ENCODE measurements at places on chromosomes 5 and 9.
A peak's percentile ranks its signal among the peaks of the same experiment; 100 is the strongest.

DNA sequence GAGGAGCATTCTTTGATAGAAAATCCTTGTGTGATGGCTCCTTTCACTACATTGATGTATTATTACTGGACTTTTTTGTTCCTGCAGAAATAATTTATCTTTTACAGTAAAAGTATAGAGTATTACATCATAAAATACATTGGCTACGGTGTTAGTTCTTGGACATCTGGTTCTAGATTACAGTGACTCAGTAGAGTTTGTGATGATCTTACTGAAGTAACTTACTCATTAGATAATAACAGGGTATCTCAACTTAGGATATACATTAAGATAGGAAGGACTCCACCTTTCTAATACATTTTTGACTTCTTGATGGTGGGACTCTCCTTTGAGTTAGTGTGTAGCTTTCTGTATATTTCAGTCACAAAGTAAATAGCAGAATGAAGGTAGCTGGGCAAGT, 59.1 kb downstream of the ZNF462 start:
- no peak for DNase-seq

- no peak for DNase-seq
Observed at GRCh38 chr5:172493906-172494305, 39.6 kb upstream of the SH3PXD2B start.

DNA sequence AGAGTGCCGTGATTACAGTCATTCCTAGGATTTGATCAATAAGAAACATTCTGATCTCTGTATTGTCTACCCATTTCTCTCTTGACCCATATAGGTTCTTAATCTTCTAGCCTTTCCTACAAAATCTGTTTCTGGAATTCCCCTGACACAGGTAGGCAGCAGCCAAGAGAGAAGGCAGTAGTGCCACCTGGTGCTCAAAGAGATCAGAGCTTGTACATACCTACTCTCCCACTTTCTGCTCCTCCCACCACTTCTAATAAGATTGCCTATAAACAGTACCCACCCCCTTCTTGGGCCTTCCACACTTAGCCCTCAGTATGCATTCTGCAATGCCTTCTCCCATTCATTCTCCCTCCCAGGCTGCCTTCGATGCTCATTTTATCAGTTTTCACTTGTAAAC, 117.4 kb upstream of the RORB start:
- DNase-seq: peak; percentile 63

- DNase-seq: no peak
Observed at GRCh38 chr5:32190095-32190494, 16.0 kb upstream of the GOLPH3 start.

DNA sequence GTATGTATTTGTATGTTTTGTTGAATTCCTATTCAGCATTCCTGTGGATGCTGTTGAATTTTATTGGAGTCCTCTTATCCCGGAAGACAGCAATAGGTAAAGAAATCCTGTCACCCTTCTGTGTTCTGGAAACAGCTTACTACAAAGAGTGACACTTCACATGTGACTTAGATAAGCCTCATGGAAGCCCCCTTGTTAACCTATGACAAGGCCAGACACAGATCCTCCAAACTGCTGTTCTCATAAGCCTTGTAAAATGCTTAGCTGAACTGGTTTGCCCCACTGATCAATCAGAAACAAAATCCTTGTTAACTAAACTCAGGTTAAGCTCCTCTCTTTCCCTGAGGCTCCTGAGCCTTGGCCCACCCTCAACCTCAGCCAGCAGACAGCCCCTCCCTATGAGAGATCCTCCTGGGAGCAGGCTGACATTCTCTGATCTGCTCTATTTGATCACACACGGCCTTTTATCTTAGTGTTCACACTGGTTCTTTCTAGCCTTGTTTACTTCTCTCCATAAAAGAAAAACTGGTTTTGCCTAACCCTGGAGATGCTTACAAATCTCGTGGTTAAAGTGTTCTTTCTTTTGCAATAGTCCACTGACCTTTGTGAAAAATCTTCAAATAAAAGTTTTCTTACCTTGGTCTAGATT, 29.4 kb upstream of the ATP6V1G1 start:
- DNase-seq: no peak

GRCh38 chr9:89533411-89534095, 35.6 kb upstream of the SEMA4D start:
- DNase-seq: no peak

GRCh38 chr5:103407402-103407801, 148.8 kb downstream of the MACIR start:
- no peak for DNase-seq

- DNase-seq: no peak
Observed at GRCh38 chr9:101375546-101375945, 9.3 kb downstream of the BAAT start.

GRCh38 chr5:59360130-59360555, 533.4 kb downstream of the PDE4D start:
- DNase-seq: peak; percentile 79

- no peak for DNase-seq
Observed at GRCh38 chr5:8613078-8613685, 744.2 kb downstream of the MTRR start.

- no peak for DNase-seq
Observed at GRCh38 chr5:19880458-19880857, 107.5 kb downstream of the CDH18 start.

DNA sequence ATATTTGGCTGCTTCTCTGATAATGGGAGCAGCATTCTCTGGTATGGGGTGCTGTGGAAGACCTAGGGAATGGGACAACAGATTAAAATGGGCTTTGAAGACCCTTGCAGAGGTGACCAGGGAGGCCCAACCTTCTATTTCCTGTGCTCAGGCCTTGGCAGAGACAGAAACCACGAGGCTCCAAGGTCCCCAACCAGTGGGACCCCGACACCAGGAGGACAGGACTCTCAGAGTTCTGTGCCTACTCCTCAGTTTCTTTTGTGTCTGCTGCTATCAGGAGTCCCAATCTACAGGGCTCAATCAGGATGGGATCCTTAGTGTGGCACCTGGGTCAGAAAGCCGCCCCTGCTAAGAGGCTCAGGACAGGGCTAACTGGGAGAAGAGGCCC, 29.3 kb downstream of the CSF2 start:
- no peak for DNase-seq

DNA sequence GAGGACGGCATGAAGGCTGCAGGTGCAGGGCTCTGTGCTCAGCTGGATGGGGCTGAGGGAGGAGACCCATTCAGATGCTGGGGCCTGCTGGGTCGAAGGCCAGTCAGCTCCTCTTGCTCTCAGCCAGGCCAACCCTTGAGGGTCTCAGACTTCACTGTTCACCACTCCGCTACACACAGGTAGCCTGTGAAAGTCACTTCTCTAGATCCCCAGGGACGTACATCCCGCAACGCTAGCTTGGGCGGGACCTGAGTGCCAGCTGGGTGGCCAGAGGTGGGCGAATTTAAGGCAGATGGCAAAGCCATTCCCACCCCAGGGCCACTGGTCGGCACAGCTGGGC, 42.2 kb upstream of the FCN1 start:
- DNase-seq: no peak

DNA sequence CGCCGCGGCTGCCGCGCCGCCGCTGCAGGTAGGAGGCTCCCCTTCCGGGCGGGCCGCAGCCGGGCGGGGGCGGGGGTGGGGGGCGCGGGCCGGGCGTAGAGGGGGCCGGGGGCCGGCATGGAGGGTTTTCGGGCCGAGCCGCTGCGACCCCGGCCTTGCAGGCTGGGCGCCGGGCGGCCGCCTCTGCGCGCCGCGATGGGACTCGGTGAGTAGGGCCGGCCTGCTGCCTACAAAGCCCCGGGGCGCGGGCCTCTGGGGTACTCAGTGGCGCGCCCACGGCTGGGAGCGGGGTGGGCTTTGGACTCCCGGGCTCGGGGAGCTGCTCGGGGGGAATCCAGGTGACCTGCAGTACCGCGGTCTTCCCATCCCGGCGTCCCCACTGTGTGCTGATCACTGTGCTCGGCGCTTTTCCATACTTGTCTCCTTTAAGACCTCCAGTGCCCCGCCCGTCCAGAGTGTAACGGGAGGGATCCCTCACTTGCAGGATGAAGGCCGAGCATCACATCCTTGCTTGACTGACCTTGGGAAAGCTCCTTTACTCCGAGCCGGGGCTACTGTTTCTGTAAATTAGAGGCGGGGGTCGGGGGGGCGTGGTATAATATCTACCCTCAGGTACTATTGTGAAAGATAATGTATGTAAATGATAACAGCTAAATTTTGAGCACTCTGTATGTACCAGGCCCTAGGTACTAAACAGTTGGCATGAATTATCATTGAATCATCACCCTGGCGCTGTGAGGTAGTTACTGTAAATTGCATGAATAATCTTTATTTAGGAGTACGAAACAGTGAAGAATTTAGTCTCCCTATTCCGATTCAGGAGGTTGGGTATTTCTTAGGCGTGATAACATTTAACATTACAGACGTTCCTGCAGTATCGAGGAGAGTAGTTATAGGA, 672 bp downstream of the MSANTD3 start:
- peak; percentile 40 for DNase-seq

- no peak for DNase-seq
Observed at GRCh38 chr9:4333787-4334186, 33.9 kb upstream of the GLIS3 start.

GRCh38 chr5:135546101-135546500, 10.3 kb upstream of the NEUROG1 start:
- DNase-seq: no peak

GRCh38 chr5:141870228-141870627, 8.0 kb downstream of the PCDH1 start:
- no peak for DNase-seq

DNA sequence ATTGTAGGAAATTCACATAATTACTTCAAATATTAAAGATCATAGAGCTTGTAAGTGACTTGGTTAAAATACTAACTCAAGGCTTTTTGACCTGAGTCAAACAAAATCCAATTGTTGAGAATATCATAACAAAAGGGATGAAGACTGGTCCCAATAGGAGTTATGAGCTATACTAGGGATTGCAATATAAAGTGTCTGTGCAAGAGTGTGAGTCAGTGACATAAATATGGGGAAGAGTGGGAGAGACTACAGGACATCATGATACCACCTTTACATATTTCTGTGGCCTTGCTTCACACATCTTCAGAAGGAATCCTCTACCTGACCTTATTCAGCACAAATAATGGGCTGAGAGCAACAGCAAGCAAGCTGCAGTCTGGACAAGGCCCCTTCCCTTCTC, 180.9 kb upstream of the SLC24A2 start:
- DNase-seq: no peak

DNA sequence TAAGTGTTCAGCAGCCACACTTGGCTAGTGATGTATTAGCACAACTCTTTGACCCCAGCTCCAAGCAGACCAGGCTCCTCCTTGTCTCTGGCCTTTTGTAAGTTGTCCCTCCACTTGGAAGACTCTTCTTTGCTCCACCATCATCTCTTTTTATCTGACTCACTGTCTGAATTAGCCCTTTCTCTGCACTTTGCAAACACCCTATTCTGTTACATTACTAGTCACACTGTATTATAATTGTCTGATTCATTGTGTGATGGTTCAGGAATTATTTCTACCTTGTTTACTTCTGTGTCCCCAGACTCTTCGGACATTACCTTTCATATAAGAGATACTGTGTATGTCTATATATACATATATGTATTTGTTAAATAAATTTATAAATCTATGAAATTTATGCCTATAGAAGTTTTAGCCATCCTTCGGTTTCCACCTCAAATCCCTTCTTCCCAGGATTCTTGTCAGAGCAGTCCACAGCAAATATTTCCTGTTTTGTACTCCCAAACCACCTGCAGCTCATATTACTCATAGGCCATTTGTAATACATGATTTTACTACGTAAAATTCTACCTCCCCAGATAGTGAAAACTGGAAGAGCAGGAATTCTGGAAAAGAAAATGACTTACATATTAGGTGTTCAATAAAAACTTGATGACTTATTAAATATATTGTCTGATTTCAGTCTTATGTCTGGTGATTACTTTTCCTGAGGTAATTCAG, 69.0 kb downstream of the MTAP start:
- DNase-seq: no peak

- DNase-seq: no peak
Observed at GRCh38 chr9:117815948-117816347, 111.7 kb downstream of the TLR4 start.

DNA sequence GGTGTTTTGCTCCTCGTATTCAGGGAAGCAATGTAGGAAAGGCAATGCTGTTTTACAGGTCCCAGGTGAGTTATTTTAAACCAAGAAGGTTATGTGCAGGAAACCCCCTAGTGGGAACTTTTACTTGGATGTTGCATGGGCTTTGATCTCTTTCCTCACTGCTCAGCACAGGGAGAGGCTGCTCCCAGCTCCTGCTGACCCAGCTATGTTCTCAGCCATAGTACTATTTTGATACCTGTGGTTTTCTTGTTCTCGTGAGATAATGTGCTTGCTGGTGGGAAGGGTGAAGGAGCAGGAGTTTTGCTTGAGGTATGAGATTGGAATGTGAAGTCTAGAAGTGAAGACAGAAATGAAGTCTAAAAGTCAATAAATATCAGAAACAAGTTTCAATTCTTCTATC, 265.6 kb upstream of the FBXL7 start:
- DNase-seq: no peak

Measured in Kasumi-1 (cell line).